ENCODE measurements at places on chromosomes 3 and 15. TPM values are rescaled to one million over a fixed set of nuclear protein-coding genes. Genes with fewer than 3 reads are reported as not detected.

The TMC3 gene
- total RNA-seq = 0.68 TPM

The TUSC7 gene
- total RNA-seq = not detected

The ST8SIA2 gene
- 0.16 TPM for total RNA-seq

The UROC1 gene
- total RNA-seq = not detected

The FILIP1L gene
- 47.1 TPM for total RNA-seq

The FSTL1 gene
- 653 TPM for total RNA-seq

The CSPG4 gene
- 66.0 TPM for total RNA-seq

The TIPIN gene
- 6.5 TPM for total RNA-seq

The CCDC33 gene
- not detected for total RNA-seq

The KLHL40 gene
- not detected for total RNA-seq

DNA sequence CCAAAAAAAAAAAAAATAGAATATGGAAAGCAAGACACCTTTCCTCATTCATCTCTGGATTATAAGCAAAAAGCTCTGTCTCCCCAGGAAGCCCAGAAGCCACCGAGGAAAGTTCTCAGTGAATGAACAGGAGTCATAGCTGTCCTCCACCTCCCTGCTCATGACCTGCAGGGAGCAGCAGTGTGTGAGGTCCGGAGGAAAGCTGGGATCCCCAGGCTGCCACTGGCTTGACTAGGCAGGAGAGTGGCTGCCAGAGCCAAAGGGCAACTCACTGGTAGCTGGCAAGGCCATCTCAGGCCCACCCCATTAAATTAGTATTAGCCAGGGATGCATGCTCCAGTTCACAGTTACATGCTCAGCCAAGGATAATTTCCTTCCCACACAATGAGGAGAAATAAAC lies 191.6 kb upstream of the STT3B start:
- no peak for DNase-seq

GRCh38 chr15:90315278-90315982 lies 36.7 kb upstream of the ZNF774 start:
- DNase-seq = peak; percentile 97

GRCh38 chr3:71732637-71733036 lies 7.4 kb upstream of the EIF4E3 start:
- no peak for DNase-seq

GRCh38 chr3:11077466-11077865 lies 76.8 kb upstream of the HRH1 start:
- DNase-seq = no peak

DNA sequence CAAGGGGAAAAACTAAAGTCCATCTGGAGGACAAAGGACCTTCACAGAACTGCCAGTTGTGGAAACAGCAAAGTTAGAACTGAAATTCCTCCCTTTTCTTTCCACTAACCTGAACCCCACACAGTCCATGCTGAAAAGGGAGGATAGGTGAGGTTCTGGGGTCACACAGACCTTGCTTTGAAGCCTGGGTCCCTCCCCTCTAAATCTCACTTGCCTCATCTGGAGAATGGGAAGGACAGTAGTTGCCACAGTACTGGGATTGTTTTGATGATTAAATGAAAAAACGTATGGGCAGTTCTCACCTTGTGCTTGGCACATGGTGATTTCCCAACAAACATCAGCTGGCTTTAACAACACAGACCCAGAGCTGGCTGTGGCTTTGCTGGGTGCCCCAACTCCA lies 166.4 kb upstream of the LRIG1 start:
- no peak for DNase-seq

- DNase-seq = no peak
Measured at GRCh38 chr3:86774082-86774691, 216.8 kb downstream of the VGLL3 start.

DNA sequence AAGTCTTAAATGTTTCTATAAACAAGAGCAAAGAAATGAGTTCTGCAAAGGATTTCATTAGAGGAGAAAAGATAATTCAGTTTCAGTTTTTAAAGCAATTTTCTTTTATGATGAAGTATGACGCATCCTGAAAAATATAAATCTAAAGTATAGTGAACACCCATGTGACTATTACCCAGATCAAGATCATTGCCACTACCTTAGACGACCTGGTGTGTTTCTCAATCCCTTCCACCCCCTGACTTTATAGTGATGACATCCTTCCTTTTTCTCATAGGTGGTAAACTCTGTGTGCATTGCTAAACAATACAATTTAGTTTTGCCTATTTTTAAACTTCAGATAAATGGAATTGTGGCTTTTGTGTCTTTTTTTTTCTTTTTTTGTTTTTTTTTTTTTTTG lies 8.4 kb downstream of the STT3B start:
- no peak for DNase-seq

GRCh38 chr3:107641572-107642307 lies 119.0 kb downstream of the BBX start:
- no peak for DNase-seq

- no peak for DNase-seq
Measured at GRCh38 chr15:69797051-69797595, 300.6 kb downstream of the TLE3 start.

DNA sequence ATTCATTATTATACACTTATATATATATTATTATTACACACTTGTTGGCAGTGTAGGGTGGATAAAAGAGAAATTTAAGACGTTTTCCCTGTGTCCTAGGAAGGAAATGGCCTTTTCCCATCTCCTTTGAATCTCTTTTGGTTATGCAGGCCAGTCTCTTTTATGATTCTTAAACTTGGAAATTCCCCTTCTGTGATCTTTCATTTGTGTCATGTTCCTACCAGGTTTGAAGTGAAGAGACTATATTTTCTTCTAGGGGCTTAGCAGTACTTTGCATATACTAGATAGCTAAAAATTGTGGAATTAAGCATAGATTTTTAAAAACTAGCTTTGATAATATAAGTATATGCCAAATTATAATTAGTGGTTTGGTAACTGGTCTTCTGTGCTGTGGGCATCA lies 58.5 kb downstream of the BBX start:
- no peak for DNase-seq

DNA sequence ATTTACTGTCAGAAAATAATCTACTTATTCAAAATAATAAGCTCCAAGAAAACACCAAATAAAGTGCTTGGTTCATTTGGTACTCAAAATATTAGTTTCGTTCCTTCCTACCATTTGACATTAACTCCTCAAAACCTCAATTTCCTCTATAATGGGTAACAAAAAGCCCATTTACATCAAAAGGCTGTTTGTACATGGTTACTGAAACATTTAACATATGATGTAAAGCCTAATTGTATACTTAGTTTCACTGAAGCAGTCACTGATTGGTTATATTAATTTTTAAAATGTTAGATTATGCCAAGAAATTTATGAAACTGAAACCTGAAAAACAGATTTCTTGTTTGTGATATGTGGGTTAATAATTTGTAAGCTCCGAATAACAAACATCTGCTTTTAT lies 14.7 kb downstream of the XRN1 start:
- DNase-seq = no peak

GRCh38 chr3:88149101-88149508 lies 654 bp upstream of the C3orf38 start:
- no peak for DNase-seq

GRCh38 chr3:138889792-138890191 lies 55.1 kb upstream of the PIK3CB start:
- DNase-seq = no peak

DNA sequence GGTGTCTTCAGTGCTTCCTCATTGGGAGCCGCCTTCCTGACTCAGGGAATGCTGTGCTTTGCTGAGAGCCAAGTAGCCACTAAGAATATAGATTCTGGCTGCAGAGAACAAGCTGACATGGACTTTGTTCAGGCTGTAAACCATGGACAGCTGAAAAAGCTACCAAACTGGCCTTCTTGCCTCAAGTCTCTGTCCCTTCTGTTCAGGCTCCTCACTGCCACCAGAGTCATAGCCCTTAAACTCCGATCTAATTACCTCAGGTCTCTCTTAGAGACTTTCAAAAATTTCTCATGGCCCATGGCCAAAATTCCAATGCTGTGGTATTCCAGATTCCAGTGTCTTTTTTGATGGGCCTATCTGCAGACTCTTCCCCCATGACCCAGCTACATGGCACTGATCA lies 19.4 kb upstream of the PTX3 start:
- DNase-seq = no peak

DNA sequence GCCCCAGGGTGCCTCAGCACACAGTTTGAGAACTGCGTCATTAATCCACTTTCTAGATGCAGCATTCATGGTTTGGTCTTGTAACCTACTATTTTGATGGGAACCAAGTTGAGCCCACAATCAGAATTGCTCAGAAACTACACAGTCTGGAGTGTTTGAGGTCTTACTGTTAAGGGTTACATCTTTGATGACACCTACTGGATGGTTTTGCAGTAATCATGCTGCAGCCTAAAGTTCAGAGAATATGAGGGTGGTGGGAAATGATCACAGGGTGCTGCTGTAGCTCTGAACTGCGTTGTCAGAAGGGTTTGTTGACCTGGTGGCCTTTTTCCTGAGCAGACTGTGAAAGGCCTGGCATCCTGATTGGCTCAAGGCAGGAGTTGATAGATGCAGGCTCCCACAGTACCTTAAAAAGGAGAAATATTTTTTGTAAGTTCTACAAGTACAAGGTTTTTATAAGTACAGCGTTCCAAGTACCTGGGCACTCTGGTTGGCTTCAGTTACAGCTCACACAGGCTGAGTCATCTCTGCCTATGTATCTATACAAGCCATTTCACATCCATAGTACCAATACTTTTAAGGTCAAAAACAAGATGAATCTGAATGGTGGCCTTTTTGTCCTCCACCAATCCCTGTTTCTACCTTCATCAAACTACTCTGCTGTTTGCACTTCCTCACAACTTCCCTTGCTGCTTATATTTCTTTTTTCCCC lies 60.5 kb upstream of the ACKR4 start:
- no peak for DNase-seq

DNA sequence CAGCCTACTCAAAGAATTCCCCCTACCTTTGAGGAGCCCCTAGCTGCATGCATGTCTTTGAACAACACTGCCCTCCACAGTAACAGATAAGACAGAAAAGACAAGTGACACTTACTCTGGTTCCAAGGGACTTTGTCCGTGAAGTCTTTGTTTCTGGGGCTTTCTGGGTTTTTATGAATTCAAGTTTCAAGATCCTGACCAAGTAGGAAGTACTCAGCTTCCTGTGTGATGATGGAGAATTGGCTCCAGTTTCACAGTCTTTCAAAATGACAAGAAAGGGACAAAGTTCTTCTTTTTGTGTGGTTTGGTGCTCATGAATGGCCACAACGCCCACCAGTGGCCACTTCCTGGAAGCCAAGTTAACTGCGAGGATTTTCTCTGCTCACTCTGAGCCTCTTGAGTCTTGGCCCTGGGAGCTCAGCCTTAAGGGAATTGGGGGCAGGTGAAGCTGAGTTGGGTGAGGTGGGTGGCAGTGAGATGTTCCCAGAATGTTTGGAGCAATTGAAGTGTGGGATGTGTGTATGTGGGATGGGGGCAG lies at the start of gene CCR1:
TSS of gene CCR1 (minus strand) at position 147 of the 538 bp plus-strand sequence. CDS start 4,000 bp downstream, outside the sequence.
- DNase-seq = no peak

DNA sequence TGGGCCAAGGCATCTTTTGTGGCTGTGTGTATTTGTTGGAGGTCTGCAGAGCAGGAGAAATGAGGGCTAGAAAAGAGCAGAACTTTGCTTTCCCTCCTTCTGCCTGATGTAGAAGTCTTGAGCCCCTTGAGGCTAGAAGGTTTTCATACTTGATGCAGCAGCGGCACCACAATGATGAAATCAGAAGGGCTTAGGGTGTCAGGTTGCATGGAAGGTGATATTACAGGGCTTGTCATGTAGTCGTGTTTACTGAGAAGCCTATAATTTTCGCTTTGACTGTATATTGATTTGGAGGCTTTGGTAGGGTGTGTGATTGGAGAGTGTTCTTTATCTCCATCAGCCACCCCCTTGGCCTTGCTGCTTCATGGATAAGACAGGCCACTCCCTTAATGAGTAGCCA lies 339.8 kb downstream of the THSD4 start:
- DNase-seq = no peak

DNA sequence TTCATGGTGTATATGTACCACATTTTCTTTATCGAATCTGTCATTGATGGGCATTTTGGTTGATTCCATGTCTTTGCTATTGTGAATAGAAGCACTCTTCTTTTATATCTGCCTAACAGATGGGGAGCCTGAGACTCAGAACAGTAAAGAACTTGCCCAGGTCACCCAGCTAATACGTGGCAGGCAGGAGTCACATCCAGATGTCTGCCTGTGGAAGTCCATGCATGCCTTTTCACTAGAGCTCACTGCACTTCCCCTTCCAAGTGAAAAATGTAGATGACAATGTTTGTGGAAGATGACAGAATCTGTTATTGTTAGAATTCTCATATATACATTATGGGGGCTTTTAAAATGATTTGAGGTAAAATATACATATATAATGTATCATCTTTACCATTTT lies 165.0 kb downstream of the PDZRN3 start:
- DNase-seq = no peak

- DNase-seq = no peak
Measured at GRCh38 chr15:27967541-27967940, 131.6 kb downstream of the OCA2 start.

DNA sequence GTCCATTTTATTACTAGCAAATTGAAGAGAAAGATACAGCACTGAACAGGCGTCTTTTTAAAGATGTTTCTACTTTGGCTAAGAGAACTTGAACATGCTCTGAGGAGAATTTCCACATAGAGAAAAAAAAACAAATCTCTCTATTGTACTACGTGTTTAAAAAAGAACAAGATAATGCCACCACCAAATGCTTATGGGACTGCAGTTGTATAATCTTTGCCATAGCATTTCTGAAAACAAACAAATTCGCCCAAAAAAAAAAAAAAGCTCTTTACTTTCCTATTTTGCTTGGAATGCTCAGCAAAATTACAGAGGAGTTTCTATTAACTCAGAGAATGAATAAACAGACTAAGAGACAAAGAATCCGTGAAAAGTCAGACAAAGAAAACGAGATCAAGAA lies 114.2 kb downstream of the CNTN3 start:
- DNase-seq = no peak

GRCh38 chr3:116716490-116716889 lies 6.9 kb downstream of the TUSC7 start:
- no peak for DNase-seq

DNA sequence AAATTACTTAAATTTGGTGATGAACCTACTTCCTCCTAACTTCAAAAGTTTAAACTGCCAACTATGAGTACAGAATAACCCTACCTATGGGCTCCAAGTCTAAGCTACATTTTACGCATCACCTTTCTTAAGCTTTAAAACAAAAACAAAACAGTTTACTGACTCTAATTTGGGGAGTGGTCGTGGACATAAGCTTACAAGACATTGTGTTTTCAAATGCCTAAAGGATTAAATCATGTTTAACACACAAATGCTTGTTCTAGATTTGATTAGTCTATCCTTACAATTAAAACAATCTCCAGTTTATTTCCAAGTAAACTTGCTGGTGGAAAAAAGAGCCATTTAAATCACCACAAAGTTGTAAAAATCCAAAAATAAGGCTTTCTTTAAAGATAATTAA lies 62.2 kb downstream of the UACA start:
- no peak for DNase-seq

GRCh38 chr3:187185759-187186158 lies 11.5 kb upstream of the RTP1 start:
- DNase-seq = no peak

GRCh38 chr15:89556413-89557262 lies 18.6 kb upstream of the TICRR start:
- DNase-seq = no peak

- no peak for DNase-seq
Measured at GRCh38 chr3:59258550-59259260, 208.9 kb upstream of the CFAP20DC start.

All from sigmoid colon (tissue), 7 donors.